ENCODE measurements at places on chromosomes 2 and 18.

- no peak for DNase-seq
These were observed 19.7 kb downstream of the TWSG1 start for GRCh38 chr18:9354256-9354655.

GRCh38 chr18:12657684-12658425 is at the start of gene SPIRE1:
SPIRE1 (minus strand) TSS chr18:12658107; CDS start chr18:12657866, 241 bp downstream.
- no peak for DNase-seq

DNA sequence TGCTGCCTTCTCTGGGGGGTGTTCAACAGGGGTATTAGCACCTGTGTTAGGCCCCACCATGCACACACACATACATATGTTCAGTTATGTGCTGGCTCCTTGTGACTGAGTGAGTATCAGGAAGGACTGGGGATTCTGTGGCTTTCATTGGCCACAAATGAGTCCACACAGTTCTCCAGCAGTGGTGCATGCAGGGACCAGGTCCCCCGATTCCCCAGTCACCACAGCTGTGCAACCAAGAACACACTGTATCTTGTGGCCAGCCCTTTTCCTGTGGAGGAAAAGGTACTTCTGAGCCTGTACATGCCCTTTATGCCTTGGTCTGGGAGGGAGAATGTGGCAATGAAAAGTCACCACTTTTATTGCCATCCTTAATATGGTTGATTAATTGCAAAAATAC is 74.9 kb upstream of the KLF7 start:
- DNase-seq, result no peak

DNA sequence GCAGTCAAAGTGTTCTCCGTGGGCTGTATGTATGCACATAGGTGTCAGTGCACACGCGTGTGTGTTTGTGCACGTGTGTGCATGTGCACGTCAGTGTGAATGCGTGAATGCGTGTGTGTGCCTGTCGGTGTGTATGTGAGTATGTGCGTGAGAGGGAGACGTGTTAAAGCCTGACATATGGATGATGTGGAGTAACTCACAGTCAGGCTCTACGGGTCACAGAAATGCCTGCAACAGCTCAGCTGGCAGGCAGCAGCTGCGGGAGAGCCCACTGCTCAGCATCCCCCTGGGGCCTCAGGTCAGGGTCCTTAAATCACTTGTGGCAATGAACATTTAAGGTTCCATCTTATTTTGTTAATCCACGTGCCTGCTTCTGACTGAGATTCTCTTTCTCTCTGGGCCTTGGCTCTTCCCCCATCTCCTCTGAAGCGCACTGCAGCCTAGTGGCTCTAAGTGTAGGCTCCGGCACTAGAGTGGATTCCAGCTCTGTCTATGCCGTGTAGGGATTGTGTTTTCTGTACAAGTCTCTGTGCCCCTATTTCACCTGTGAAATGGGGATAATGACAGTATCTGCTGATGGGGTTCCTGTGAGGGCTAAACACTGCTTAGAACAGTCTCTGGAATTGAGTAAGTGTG is 63.0 kb downstream of the DYSF start:
- no peak for DNase-seq

- DNase-seq, result no peak
These were observed 42.0 kb upstream of the EML6 start for GRCh38 chr2:54681416-54681815.

Data from activated CD4-positive, alpha-beta T cell treated with anti-CD3 and anti-CD28 coated beads, Interleukin-2, amount 50 U/mL, for 1 hour (primary cell).